Mammary epithelial cell (primary cell): ENCODE measurements at places on chromosomes 7 and 10.

- DNase-seq = no peak
Observed at GRCh38 chr7:2540641-2541051, 14.7 kb downstream of the BRAT1 start.

DNA sequence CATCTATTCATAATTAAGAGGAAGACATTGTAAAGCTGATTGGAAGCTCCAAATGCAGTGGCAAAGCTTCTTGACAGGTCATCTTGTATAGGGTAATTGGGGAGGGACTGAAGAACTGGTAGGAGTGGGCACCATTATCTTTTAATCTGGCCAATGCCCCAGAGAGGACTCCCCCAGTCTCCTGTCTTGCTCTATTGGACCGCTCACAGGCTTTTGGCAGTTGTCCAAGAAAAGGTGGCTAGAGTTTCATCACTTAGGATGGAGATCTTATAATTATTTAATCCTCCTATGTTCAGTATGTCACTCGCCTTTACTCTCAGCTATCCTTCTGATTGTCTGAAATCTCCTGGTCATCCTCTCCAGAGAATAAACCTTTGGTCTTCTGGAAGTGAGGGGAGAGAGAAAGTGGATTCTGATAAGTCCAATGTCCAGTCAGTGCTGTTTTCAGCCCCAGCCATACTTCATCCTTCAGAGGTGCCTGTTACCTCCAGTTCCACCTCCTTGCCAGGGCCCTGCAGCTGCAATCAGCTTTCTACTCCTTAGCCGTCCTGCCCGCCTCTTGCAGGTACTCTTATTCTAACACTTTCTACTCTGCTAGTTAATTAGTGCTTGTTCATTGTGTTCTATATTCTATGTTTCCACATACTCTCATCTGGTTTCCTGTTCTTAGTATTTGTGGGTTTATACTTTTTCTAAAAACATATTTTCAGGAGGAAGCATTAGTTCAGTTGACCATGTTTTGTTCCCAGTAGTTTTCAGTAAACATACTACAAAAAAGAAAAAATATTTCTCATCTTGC lies 241.6 kb downstream of the NSUN6 start:
- no peak for DNase-seq

DNA sequence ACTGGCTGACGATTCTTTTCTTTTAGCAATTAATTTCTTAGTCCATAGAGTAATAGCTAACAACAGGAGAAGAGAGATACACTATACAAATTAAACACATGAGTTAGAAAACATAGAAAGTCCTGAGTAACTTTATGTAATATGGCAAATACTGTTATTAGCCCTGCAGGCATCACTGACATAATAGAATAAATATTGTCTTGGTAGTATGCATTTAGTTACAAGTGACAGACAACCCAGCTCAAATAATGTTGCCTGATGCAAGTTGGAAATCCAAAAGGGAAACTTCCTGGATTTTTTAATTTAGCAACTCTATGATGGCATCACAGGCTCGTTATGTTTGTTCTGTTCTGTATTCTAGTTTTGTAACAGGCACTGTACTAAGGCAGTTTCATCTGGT lies 95.1 kb downstream of the DKK1 start:
- DNase-seq = no peak

GRCh38 chr10:35204650-35205319 lies 78.1 kb downstream of the CREM start:
- DNase-seq = no peak

DNA sequence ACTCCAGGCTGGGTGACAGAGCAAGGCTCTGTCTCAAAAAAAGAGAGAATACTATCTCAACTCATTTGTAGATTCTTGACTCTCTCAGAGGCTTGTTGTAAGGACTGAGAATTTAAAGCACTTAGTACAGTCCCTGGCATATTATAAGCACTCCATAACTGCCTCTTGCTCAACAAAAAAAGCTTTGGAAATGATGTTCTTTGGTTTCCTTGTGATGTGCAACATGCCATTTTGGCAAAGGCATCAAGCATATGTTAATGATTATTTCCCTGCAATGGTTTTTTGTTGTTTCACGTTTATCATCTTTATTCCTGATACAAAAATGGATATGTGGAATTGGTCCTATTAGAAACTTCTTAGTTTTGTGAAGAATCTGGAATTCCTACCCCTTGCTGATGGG lies 15.7 kb downstream of the NOLC1 start:
- no peak for DNase-seq

DNA sequence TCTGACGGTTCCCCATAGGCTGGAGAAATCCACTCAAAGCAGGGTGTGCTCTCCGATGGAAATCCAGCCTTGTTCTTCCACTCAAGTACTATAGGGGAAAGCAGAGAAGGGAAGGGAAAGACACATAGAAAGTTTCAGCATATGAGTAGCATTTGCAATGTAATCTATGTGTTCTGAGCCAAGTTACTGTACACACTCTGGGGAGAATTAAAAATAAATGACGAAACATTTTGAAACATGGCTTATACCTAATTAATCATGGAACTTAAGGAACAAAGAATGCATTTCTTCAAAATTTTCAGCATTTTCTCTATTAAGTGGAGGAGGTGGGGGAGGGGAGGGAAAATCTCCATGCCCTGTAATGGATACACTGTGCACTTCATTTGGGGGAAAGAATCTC lies 198.1 kb upstream of the HABP2 start:
- no peak for DNase-seq

DNA sequence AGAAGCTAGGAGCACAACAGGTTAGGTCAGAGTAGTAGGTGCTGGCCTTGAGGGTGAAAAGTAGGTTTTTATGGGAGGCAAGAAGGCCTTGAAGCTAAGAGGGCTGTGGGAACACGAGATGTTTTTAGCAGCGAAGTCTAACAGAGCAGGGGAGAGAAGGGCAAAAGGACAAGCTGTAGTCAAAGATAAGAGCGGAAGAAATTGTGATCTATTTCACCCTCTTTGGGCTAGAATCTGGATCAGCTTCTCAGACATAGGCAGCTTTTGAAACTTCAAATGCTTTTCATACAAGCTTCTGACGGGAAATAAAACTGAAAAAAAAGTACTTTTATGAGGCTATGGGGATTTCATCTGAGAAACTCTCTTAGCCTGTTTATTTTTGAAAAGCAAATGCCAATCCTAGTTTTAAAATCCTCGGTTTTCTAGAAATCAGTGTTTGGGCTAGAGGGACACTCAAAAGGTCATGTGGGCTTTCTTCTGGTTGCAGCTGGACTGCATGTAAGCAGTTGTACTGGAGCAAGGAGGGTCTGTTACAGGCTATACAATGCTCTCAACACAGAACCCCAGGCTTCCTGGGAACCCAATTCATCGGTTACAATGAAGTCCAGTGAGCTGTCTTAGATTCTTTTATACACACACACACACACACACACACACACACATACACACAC lies 83.6 kb downstream of the RNF216 start:
- DNase-seq = no peak

DNA sequence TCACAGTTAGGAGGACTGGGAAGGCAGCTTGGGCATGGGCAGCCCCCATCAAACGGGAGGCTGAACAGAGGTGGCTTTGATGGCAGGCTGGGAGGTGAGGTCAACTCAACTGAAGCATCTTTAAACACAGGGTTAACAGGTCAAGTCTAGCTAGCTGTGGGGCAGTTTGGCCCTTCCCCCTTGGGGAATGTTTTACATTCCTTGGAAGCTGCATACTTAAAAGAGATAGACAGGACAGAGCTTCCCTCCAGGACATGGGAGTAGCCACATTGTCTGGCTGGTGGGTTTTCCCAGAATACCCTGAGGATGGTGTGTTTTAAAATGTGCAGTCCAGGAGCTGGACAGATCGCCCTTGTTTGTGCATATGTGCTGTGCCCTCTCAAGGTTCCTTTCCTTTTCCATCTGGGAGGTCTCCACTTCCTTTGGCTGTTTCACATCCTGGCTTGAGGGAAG lies 6.8 kb upstream of the RASSF4 start:
- no peak for DNase-seq

- DNase-seq = peak; percentile 17
Observed at GRCh38 chr7:48380921-48381320, 209.7 kb downstream of the ABCA13 start.

GRCh38 chr7:149010451-149010850 lies 17.9 kb downstream of the PDIA4 start:
- DNase-seq = no peak

GRCh38 chr7:76234282-76234584 lies 32.5 kb downstream of the SRRM3 start:
- no peak for DNase-seq

- no peak for DNase-seq
Observed at GRCh38 chr10:68469838-68470237, 1.9 kb downstream of the DNA2 start.

- DNase-seq = no peak
Observed at GRCh38 chr7:2701832-2702593, 14.0 kb downstream of the AMZ1 start.

DNA sequence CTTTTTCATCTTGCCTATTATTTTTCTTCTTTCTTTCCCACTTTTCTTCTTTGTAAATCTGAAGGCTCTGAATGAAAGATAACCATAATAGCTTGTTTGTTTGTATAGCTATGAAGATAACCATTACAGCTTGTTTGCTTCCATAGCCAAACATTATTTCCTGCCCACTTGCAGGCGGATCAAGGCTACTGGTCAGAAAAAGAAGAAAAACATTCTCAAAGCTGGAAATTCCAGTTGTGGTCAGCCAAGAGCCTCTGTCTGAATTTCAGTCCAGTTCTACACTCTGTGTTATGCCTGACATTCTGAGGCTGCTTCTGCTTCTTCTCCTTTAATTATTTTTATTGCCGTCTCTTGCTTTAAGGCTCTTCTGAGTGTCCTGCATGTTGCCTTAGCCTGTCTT lies 48.9 kb downstream of the TMEM178B start:
- DNase-seq = no peak

DNA sequence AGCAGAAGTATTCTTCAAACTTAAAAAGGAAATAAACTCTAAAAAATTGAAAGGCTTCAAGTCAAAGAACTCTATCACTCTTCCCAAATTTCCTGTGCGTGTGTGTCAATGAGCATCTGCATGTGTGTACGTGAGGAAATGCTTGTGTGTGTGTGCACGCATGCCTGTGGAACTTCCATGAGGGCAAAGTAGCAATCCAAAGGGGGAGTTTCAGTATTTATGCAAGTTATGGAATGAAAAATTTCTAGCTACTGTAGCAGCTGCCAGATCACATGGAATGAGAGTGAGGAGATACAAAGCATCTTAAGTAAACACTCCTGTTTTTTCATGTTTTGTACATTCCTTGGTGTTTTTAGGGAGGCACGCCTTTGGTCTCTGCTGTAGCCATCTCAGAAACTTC lies 152.6 kb downstream of the RAPGEF5 start:
- DNase-seq = no peak

- peak; percentile 16 for DNase-seq
Observed at GRCh38 chr7:77258014-77258413, 58.4 kb upstream of the FGL2 start.
